ENCODE measurements at places on chromosomes 5 and 9. TPM values are rescaled to one million over a fixed set of nuclear protein-coding genes. Genes with fewer than 3 reads are reported as not detected.

IL9 gene
- not detected for total RNA-seq

PDZD2 gene
- total RNA-seq: 103 TPM

MLLT3 gene
- 5.8 TPM for total RNA-seq

PCDHGA6 gene
- 4.9 TPM for total RNA-seq

RNF183 gene
- total RNA-seq: not detected

PPP3R2 gene
- total RNA-seq: not detected

PDE8B gene
- 35.8 TPM for total RNA-seq

PTCH1 gene
- total RNA-seq: 8.6 TPM

SLC22A4 gene
- total RNA-seq: 2.8 TPM

LCN1 gene
- 0.42 TPM for total RNA-seq

DMGDH gene
- 5.1 TPM for total RNA-seq

NUTM2F gene
- not detected for total RNA-seq

ANKHD1 gene
- total RNA-seq: 60.7 TPM

SV2C gene
- total RNA-seq: not detected
